ENCODE measurements at places on chromosomes 1 and 21.

DNA sequence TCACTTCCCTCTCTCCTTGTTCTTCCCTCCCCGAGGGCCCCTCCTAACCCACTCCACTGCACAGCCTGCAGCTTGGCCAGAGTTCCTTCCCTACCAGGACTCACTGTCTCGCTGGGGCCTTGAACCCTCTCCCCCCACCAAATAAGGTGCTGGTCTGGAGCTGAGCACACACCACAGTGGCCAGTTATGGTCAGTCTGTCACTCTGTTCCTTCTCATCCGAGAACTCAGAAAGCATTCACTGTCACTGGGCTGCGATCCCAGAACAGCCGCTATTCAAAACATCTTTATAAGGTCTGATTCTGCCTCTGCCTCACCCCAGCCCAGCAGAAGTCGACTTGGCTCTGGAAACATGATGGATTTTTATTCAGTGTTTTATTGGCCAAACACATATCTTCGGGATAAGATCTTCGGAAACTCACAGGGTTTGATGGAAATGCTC is 19.8 kb upstream of the LBR start:
- DNase-seq = no peak

DNA sequence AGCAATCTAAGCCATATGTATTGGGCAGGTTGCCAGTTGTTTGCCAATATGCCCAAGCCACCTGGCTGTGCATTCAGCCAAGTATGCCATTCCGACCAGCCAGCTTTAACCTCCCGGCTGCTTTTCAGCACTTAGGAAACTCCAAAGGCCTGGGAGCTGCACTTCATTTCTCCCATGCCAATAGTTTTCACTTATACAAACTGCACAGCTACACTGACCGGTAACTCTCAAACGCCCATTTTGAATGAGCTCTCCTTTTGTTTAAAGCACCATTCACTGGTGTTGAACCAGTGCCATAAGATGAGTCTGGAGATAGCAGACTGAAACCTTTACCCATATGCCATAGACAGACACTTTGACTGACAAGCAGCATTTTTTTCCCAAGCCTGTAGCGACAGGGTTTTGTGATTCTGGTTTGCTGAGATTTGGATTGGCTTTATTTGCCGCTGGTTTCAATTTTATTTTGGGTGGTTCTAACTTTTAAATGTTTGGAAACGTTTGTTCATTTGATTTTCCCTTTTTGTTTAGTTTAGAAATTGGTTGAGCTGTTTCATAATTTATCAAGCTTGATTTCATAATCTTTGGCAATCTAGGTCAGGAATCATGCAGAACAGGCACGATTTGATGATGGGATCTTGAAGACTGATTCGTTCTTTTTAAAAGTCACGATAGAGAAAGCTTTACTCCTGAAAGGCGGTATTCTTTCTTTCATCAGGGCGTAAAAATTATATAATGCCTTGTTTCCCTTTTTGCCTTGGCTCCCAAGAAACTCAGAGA is 144.6 kb downstream of the NFIA start:
- no peak for DNase-seq

DNA sequence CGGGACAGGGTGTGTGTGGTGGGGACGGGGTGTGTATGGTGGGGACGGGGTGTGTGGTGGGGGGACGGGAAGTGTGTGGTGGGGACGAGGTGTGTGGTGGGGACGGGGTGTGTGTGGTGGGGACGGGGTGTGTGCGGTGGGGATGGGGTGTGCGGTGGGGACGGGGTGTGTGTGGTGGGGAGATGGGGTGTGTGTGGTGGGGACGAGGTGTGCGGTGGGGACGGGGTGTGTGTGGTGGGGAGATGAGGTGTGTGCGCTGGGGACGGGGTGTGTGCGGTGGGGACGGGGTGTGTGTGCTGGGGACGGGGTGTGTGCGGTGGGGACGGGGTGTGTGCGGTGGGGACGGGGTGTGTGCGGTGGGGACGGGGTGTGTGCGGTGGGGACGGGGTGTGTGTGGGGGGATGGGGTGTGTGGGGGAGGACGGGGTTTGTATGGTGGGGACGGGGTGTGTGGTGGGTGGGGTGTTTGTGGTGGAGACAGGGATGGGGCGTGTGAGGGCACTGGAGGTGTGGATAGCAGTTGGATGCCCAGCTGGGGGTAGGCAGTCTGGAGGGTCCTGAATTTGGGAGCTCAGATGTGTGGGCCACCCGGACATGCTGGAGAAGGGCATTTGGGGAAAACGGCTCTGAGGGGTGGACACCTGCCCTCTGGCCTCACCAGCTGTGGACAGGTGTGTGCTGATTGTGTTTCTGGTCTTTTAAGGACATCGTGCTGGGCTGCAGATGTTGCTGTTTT is 16.9 kb downstream of the IBA57 start:
- no peak for DNase-seq

- no peak for DNase-seq
Measured at GRCh38 chr1:224211206-224211962, 28.3 kb downstream of the DEGS1 start.

- no peak for DNase-seq
Measured at GRCh38 chr1:3333903-3334302, 120.6 kb upstream of the ARHGEF16 start.

DNA sequence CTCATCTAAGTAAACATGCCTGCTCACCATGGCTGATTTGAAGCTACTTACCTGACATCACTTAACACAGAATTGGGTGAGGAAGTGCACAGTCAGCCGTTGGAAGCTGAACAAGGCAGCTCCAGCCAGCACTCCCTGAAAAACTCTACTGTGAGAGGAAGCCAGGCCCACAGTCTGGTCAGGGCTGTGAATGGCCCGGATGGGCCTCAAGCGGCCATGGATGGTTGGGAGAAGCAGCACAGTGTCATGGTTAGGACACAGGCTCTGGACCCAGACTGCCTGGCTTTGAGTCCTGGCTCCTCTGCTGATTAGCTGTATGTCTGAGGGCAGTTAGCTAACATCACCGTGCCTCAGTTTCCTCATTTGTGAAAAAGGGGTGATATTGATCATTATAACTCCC is 267.8 kb downstream of the GRIK3 start:
- no peak for DNase-seq
